H9 (cell line): ENCODE measurements at places on chromosomes 13 and 19.

- DNase-seq: no peak
Observed at GRCh38 chr13:113562844-113563243, 21.7 kb upstream of the TFDP1 start.

DNA sequence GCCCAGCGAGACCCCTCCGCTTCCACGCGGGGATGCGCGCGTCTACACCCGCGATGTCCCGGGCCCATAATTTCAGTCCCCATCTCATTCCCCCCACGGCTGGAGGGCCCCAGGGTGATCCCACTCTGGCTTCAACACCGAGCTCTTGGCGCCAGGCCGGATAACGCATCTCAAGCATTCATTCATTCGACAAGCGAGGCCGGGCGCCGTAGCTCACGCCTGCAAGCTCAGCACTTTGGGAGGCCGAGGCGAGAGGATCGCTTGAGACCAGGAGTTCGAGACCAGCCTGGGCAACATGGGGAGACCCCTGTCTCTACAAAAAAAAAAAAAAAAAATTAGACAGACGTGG is 5.9 kb downstream of the ANGPTL6 start:
- no peak for DNase-seq

DNA sequence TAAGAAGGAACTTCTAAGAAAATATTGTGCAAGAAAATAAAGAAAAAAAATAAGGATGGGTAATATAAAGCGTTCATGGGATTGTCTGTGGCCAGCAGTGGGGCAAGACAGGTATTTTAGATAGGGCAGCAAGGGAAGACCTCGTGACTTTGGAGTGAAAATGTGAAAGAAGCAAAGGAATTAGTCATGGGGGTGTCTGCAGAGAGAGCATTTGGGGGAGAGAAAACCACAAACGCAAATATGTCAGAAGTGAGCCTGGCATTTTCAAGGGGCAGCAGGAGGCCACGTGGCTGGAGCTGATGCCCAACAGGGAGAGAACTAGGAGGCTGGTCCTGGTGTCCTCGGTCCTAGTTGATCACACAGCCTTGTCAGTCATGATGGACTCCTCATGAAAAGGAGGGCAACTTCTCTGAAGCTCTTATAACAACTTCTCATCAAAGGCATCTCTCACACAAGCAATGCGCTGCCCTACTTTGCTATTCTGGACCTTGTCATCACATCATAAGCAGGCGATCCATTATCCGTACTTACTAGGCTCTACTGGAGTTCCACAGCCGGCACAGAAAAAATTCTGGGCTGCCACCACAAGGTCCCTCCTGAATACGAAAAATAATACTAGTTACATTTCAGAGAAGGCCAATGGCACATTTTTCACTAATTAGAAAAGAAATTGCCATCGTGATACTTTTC is 31.0 kb downstream of the RUBCNL start:
- no peak for DNase-seq

- DNase-seq: no peak
Observed at GRCh38 chr13:45508776-45509175, 44.0 kb downstream of the COG3 start.

- no peak for DNase-seq
Observed at GRCh38 chr19:19530423-19530804, 1.7 kb downstream of the YJEFN3 start.

DNA sequence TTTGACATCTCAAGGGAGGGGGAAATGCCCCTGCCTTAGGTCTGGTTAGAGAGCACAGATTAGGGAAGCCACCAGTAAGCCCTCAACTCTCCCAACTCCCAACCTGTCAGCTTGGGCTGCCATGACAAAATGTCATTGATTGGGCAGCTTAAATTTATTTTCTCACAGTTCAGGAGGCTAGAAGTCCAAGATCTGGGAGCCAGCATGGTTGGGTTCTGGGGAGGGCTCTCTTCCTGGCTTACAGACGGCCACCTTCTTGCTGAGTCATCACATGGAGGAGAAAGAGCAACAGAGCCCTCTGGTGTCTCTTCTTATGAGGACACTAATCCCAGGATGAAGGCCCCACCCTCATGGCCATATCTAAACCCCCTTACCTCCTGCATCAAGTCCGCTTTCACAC is 24.2 kb downstream of the C19orf12 start:
- DNase-seq: peak; percentile 74

- no peak for DNase-seq
Observed at GRCh38 chr19:38904581-38905539, 5.1 kb downstream of the NFKBIB start.

- DNase-seq: peak; percentile 72
Observed at GRCh38 chr13:45393941-45394570, 24.1 kb downstream of the SLC25A30 start.

DNA sequence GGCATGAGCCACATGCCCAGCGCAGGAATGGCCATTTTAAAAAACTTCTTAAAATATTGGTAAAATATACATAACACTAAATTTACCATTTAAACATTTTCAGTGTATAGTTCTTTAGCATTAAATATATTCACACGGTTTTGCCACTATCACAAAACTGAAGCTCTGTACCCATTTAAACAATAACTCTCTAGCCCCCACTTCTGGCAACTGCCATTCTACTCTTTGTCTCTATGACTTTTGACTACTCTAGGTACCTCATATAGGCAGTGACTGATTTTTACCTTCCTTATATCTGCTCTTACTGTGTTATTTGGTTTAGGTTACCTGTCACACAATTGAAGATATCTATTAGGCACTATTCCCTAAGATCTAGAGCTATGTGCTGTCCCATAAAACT is 2.3 kb upstream of the KBTBD7 start:
- no peak for DNase-seq

DNA sequence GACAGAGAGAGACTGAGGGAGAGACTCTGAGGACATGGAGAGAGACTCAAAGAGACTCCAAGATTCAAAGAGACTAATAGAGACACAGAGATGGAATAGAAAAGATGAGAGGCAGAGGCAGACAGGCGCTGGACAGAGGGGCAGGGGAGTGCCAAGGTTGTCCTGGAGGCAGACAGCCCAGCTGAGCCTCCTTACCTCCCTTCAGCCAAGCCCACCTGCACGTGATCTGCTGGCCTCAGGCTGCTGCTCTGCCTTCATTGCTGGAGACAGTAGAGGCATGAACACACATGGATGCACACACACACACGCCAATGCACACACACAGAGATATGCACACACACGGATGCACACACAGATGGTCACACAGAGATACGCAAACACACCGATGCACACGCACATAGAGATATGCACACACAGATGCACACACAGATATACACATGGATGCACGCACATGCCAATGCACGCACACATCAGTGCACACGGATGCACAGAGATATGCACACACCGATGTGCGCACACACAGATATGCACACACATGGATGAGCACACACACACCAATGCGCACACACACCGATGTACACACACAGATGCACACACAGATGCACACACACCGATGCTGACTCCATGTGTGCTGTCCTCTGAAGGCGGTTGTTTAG is 3.3 kb upstream of the F10 start:
- DNase-seq: no peak

DNA sequence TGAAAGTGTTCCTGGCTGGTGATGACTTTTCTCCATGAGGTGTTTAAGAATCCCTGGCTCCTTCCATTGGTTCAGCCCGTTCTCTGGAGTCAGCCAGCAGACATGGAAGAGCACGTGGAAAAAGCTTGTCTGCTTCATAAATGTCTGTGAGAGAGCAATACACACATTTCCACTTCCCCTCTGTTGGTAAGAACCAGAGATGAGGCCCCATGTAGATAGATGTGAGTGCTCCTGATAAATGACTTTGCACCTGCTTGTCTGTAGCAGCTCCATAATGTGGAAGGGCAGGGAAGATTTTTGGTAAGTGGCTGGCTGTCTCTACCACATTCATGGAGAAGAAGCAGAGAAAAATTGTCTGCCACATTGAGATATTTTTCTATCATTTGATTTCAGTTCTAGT is 325.8 kb downstream of the LMO7 start:
- no peak for DNase-seq

DNA sequence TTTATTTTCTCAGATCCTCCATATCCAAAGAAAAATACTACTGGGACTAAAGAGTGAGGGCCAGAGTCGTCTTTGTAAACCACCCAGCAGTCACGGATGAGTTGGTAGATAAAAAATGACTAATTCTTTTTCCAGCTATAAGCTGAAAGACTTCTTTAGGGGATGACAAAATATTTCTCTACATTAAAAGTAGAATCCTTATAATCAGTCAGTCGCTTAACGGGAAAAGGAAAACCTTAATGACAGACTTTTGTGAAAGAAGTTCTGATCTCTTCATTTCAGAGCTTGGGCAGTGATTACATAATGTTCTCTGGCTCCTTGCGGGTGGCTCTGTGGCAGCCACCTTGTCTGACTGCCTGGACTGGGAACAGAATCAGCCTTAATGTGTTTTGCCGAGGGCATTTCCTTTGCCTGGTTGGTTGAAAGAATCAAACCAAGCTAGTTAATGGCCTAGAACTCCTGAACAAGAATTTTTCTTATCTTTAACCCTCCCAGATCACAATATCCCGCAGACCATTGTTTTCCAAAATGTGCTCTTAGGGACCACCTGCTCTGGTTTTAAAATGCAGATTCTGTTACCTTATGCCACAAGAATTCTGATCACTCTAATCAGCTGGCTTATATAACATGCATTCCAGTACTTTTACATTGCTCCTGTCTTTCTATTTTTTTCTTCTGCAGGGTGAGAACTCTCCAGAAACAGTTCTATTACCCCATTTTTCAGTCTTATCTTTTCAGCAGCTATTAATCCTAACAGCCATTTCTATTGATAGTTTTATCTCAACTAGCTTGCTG is 2.5 kb downstream of the ITM2B start:
- peak; percentile 55 for DNase-seq

DNA sequence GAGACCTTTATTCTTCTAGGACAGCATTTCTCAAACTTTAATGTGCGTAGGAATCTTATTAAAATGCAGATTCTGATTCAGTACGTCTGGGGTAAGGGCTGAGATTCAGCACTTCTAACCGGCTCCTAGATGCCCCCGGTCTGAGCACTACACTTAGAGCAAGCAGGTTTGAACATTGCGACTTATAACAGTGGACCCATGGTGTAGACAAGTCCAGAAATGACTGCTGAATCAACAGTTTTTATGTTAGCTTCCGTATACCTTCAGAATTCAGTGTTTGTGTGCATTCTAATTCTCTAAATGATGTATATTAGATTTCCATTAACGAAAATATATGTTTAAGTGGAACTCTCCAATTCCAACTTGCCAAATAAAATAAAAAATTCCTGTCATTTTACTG is 17.5 kb upstream of the CPB2 start:
- no peak for DNase-seq

DNA sequence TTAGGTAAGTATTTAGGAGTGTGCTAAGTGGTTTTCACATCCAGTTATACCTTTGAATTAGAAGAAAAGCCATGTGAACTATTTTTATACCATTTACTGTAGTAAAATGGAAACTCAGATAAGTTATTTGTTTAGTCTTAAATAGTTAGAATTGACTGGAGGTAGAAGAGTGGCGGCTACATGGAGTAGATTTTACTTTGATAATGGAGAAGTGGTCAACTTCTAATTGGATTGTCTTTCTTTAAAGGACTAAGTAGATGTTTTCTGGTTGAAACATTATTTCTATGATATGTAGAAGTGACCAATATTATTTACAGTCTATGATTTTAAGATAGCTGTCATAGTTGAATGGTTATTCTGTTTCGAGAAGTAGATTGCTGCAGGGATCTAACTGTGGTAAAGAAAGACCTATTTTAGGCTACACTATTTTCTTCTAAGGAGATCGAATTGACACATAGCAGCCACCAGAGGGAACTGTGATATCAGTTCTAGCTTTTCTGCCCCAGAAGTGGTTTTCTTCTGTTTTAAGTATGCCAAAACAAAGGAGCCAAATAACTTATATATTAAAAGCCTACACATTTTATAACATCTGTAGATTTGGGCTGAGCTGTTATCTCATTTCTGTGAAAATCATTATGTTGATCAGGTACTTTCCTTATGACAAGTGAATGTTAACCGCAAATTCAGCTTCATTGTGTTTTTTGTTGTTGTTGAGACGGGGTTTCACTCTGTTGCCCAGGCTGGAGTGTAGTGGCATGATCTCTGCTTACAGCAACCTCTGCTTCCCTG is 26.1 kb downstream of the ZMYM2 start:
- no peak for DNase-seq

GRCh38 chr19:40420766-40421765 is 4.7 kb downstream of the SERTAD1 start:
- DNase-seq: peak; percentile 89

- DNase-seq: peak; percentile 98
Observed at GRCh38 chr19:46303691-46304397, 7.0 kb downstream of the HIF3A start.

- no peak for DNase-seq
Observed at GRCh38 chr13:25867038-25867437, 184.8 kb downstream of the SHISA2 start.

DNA sequence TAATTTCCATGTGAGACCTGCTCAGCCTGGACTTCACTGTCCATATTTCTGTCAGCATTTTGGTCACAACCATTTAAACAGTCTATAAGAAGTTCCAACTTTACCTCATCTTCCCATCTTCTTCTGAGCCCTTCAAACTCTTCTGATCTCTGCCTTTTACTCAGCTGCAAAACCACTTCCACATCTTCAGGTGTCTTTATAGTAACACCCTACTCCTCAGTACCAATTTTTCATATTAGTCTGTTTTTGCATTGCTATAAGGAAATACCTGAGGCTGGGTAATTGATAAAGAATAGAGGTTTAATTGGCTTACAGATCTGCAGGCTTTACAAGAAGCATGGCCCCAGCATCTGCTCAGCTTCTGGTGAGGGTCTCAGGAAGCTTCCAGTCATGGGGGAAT is 1648.9 kb upstream of the SLC10A2 start:
- DNase-seq: no peak

DNA sequence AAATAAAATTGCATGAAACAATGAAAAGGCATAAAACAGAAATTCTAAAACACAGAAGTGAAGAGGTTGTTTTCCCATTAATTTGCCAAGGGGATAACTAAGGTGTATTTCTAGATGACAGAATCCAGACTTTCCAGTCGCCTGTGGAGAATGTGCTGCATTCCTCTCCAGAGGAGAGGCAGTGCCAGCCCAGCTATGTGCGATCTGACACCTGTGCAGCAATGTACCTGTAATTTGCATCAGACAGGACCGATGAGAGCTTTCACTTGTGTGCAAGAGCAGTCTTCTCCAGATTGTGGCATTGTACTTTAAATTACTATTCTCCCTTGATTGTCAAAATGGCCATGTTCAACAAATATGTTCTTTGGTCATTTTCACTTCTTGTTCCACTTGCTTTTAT is 1037.9 kb downstream of the EFNB2 start:
- DNase-seq: no peak
